ENCODE measurements at places on chromosomes 7 and 10. TPM values are rescaled to one million over a fixed set of nuclear protein-coding genes. Genes with fewer than 3 reads are reported as not detected.

DNA sequence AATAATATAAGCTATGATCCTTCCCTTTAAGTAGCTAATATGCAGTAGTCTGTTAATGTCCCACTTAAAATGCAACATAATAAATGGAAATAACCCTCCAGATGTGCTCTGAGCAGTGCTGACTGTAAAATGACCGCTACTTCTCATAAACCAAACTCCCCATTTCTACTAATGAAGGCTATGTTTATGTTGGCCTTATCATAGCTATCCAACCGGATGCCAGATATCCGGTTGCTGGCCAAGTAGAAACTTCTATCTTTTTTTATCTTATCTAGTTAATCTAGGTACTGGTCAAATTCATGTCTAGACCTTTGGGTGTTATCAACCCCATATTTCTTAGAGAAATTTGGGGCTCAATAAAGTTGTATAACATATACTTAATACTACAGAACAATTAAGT lies 56.6 kb downstream of the CHRM2 start:
- no peaks in the 10 kb centered on the region for H3K27me3 ChIP-seq
- no peak for DNase-seq
- no peaks in the 10 kb centered on the region for H3K36me3 ChIP-seq
- no peak overlapping the region for H3K27ac ChIP-seq
- no peaks in the 10 kb centered on the region for H3K4me1 ChIP-seq

GRCh38 chr10:114541081-114541796 lies 116.8 kb downstream of the ABLIM1 start:
- peak overlapping the region; percentile 80 for H3K4me3 ChIP-seq
- peak; percentile 63 for DNase-seq
- H3K27ac ChIP-seq = peak overlapping the region; percentile 100
- no peaks in the 10 kb centered on the region for H3K36me3 ChIP-seq
- H3K27me3 ChIP-seq = no peaks in the 10 kb centered on the region
- H3K4me1 ChIP-seq = peaks cover 78% of the 10 kb centered on the region

DNA sequence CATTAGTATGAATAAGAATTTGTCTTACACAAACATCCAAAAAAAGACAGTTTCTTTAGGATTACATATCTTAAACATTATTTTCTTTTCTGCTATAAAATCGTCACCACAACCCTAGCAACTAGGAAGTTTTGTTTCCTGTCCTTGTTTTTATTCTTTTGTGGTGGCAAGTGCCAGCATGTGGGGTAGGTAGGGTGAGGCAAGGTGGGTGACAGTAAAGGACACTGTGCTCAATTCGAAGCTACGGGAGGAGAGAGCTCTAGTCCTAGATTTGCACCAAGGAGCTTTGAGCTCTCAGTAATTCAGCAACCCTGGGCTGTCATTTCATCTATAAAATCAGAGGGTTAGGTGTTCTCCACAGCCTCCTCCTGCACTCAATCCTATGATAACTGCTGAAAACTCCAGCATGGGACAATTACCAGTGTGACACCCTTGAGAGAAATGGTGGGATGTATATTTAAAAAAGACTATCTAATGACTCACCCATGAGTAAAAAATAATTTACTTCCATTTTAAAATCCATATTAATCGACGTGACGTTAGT lies 187.1 kb downstream of the FAM107B start:
- H3K27ac ChIP-seq = peak overlapping the region; percentile 94
- no peaks in the 10 kb centered on the region for H3K27me3 ChIP-seq
- no peak for DNase-seq
- peaks cover 81% of the 10 kb centered on the region for H3K4me1 ChIP-seq
- H3K36me3 ChIP-seq = peaks cover 27% of the 10 kb centered on the region

Gene ICA1
- 2.4 TPM for total RNA-seq

GRCh38 chr7:45586542-45587520 lies 12.7 kb downstream of the ADCY1 start:
- no peak overlapping the region for H3K4me3 ChIP-seq
- no peaks in the 10 kb centered on the region for H3K4me1 ChIP-seq
- DNase-seq = no peak
- no peaks in the 10 kb centered on the region for H3K27me3 ChIP-seq
- no peaks in the 10 kb centered on the region for H3K36me3 ChIP-seq

- H3K4me1 ChIP-seq = peaks cover 2% of the 10 kb centered on the region
- H3K36me3 ChIP-seq = no peaks in the 10 kb centered on the region
- no peak overlapping the region for H3K27ac ChIP-seq
- DNase-seq = no peak
Observed at GRCh38 chr10:75297021-75297599, 61.4 kb upstream of the COMTD1 start.
